ENCODE measurements at places on chromosomes 2 and 18.

- DNase-seq, result no peak
These were observed 24.0 kb upstream of the B3GNT7 start for GRCh38 chr2:231371430-231372054.

DNA sequence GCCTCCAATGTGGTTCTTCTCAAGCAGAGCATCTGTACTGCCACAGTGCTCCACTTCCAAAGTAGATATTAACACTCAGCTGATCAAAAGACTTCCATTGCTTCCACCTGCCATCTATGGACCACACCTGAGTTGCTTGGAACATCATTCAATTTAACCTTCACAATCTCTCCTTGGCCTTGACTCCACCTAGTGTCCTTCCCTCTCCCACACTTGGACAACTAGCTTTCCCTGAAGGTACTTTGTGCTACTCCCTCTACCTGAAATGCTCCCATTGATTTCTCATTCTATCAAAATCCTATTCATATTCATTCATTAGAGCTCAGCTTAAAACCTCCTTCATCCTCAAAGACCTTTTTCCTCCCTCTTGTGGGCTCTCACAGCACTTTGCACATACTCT, 48.7 kb downstream of the SOWAHC start:
- DNase-seq, result no peak

GRCh38 chr2:104859766-104860450, 6.0 kb downstream of the POU3F3 start:
- DNase-seq, result no peak

DNA sequence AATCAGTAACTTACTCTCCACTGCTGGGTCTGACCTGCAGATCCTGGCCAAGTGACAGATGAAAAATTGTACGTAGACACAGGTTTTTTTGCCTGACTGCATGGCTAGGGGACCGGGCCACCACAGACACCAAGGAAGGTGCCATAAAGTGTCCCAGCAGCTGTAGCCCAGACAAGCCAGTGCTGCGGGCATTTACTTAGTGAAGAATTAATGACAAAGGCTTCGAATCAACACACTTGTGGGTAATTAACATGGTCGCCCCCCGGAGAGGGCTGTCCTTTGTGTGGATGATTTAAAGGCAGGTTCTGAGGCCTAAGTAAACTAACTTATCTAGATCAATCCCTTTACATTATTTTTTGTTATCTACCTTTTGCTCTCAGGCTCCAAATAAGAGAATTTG, 1709.1 kb upstream of the LRRTM1 start:
- DNase-seq, result no peak

DNA sequence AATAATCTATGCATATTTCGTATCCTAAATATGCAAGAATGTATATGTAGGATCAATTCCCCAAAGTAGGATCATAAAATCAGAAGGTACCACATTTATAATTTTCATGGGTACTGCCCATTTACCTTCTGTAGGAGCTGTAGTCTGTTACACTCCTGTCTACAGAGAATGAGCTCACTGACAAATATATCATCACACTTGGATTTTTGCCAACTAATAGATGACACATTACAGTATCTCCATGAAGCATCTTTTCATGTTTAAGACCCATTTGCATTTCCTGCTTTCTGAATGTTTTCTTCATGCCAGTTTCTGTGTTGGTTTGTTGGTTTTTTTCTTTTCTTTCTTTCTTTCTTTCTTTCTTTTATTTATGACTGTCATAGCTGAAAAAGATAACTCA, 70.9 kb upstream of the EML6 start:
- peak; percentile 36 for DNase-seq

DNA sequence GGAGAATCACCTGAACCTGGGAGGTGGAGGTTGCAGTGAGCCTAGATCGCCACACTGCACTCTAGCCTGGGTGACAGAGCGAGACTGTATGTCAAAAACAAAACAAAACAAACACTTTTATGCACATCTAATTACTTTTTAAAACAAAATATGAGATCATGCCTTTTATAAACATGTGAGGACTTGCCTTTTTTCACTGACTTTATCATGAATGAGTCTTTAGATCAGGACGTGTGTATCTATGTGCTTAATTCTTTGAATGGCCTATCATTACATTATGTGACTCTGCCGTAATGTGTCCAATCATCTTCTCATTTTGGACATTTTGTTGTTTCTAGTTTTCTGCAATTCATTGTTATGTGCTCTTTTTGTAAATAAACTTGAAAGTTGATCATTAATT, 58.7 kb downstream of the FAM117B start:
- no peak for DNase-seq

GRCh38 chr2:208097313-208097712, 27.0 kb downstream of the CRYGD start:
- DNase-seq, result no peak

GRCh38 chr2:213923543-213923942, 487.3 kb upstream of the VWC2L start:
- no peak for DNase-seq

GRCh38 chr2:28347193-28347592, 45.5 kb upstream of the FOSL2 start:
- no peak for DNase-seq

Data from hematopoietic multipotent progenitor cell treated with erythropoietin and hydrocortisone succinate and interleukin-3 and kit ligand, for 8 days (in vitro differentiated cells).